T-helper 2 cell treated with Interferon-gamma antibody and Interleukin-4, amounts not matched to agents 5 μg/mL and 100 μg/mL, for 36 hours (primary cell): ENCODE measurements at places on chromosomes 4 and X.

DNA sequence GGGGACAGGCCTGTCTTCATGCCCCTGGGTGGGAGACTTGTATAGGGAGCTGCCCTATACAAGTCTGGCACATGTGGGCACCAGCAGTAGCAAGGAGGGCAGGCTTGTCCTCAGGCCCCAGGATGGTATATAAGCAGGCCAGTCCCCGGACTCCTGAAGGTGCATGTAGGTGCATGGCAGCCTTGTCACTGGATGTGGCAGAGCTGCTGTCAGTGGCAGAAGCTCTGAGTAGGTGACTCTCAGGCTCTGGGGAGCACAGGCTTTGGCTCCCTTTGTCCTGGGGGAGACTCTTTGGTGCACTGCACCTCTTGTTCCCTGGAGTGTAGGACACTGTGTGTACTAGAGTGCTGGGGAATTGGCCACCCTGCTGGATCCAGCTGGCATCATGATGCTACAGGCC is 376.7 kb upstream of the DIPK2B start:
- no peak for DNase-seq

DNA sequence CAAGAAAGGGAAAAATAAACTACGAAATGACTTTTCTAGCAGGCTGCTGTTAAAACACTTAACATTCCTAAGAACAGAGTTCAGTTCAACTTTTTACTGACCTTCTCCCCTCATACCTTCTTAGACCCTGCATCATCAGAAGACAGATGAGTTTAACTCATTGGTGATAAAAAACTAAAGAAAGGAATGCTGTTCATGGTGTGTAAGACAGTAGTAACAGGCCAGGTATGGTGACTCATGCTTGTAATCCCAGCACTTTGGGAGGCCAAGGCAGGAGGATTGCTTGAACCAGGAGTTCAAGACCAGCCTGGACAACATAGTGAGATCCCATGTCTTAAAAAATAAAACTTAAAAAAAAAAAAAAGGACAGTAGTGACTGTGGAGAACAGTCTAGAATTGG is 16.2 kb downstream of the RBM47 start:
- DNase-seq, result no peak

GRCh38 chrX:53072418-53073114 is 9.6 kb upstream of the TSPYL2 start:
- DNase-seq, result no peak

DNA sequence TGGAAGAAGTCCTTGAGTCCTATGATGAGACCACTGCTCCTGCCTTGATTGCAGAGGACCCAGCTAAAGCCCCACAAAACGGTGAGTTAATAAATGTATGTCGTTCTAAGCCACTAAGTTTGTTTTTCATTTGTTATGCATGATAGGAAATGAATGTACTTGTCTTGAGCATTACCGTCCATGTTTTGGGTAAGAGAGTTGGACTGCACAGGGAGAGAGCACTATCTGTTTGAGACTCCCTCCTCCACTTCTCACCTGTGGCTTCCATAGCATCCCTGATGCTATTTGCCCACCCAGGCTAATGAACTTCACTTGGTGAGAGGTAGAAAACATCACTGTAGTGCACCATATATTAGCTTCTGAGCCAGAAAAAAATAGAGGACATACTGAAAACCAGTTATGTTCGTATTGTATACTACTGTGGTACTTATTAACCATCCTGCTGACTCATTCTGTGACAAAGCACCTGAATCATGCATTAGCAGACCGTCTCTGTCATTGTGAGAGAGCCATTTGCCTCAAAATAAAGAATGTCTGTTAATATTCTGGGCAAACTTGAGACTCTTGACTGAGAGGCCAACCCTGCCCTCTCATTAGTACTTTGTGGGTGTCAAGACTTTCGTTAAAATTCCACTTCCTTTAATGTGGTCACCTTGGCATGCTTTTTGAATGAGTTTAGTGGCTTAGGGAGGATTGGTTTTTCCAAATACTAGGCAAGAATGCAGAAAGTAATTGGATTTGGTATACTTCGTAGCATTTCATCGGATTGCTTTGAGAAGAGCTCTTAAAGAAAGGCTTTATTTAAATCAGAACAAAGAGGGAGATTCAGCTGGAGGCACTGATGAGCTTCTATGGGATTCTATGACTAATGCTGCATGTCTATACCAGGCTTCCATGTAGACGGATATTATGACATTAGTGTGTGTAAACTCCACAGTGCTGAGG is 99.3 kb upstream of the GRPR start:
- no peak for DNase-seq

- DNase-seq, result no peak
These were observed 30.0 kb upstream of the TADA2B start for GRCh38 chr4:7013175-7013574.

- DNase-seq, result no peak
These were observed 8.0 kb upstream of the CDKN2AIP start for GRCh38 chr4:183436417-183436816.

GRCh38 chr4:6557185-6557584 is 17.8 kb upstream of the MAN2B2 start:
- DNase-seq, result no peak

DNA sequence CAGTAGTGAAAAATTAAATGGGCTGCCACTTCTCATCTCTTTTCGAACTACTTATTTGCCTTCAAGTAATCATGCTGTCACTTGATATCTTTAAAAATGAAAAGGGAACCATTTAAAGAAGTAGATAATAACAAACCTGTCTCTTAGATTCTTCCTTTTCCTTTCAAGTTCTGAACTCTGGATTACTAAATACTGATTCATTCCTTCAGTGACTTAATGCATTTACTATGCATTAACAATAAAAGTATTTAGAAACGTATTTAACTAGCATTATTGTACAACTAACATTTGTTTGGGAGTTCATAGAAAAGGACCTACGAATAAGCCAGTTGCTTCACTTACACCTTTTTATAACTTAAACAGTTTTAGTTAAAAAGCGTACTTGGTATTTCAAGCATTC is 61.1 kb upstream of the RAB33B start:
- DNase-seq, result no peak

DNA sequence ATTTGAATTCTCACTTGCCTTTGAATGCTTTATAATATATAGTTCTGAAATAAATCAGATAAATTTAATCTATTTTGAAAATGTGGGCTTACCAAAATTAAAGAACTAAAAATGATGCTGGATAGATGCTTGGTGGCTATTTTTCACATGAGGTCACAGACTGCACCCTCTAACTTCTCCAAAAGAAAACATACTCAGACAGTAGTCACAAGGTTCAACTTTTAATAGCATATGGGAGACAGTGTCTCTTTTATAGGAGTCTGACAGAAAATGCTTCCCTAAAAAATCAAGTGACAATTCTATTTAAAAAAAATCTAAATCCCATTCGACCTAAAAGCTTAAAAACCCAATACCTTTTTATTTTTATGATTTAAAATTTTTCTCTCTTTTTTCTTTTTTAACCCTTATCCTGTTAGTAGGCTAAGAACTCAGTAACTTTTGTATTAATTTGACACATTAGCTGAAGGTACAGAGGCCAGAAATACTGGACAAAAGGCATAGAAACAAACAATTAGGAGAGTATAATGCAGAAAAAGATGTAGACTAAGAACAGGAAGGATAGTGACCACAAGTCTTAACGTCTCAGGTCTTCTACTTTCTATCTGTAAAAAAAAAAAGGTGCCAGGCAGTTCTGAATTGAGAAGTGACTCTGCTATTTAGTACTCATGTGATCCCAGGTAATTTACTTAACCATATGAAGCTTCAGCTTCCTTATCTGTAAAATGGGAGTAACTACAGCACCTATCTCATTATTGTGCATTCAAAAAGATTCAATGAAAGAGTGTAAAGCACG is 7.6 kb downstream of the TIGD4 start:
- DNase-seq, result no peak

DNA sequence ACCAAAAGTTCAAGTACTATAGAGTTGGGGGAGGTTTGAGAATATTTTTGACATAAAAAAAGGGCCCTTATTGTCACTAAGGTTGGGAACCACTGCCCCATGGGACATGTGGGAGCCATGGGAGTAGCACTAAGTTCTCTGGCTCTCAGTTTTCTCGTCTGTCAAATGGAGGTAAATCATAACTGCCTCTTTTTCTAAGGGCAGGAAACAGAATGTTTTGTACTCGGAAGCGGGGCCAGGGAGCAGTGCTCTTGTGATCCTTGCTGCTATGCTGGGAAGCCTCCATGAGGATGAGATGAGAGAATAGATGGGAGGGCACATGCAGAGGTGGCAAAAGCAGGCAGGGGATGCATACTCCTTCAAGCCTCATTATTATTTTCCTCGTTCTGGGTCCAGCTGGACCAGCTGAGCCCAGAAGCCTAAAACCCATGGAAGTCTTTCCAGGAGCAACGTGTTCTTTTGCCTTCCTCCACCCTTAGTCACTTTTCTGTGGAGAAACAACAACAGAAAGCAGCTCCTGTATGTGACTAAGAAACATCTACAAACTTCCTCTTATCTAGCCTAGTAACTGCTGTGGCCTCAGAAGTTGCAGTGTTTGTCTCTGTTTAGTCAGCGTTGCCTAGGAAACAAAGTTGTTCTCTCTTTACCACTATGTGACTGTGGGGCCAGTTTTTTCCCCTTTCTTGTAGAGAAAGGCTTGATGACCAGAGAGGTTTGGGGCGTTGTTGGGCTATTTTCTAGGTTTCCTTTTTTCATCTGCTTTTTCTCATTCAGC is 64.8 kb downstream of the TSC22D3 start:
- peak; percentile 67 for DNase-seq

DNA sequence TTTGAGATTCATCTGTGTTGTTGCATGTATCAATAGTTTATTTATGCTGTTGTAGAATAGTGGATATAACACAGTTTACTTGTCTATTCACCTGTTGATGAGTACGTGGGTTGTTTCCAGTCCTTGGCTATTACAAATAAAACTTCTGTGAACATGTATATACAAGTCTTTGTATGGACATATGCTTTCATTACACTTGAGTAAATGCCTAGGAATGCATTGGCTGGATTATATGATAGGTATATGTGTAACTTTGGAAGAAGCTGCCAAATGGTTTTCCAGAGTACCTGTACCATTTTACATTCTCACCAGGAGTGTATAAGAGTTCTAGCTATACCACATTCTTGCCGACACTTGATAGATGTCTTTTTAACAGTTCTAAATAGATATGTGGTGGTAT is 16.5 kb downstream of the ART3 start:
- DNase-seq, result no peak

DNA sequence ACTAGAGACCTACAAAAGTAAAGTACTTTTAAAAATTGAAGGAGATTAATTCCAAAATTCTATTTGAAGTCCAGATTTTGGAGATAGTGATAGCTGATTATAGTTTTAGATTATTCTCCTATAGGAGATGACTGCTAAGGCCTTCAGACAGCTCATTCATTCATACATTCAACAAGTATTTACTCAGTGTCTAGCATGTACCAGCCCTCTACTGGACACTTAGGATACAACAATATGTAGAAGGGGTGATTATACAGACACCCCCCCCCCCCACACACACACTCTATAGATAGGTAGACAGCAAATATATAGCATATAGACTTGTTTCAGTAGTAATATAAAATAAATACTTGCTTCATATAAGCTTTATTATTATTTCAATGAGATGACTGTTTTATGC is 60.4 kb upstream of the TAF9B start:
- no peak for DNase-seq

- DNase-seq, result no peak
These were observed 5.0 kb downstream of the ARFIP1 start for GRCh38 chr4:152784490-152785350.

DNA sequence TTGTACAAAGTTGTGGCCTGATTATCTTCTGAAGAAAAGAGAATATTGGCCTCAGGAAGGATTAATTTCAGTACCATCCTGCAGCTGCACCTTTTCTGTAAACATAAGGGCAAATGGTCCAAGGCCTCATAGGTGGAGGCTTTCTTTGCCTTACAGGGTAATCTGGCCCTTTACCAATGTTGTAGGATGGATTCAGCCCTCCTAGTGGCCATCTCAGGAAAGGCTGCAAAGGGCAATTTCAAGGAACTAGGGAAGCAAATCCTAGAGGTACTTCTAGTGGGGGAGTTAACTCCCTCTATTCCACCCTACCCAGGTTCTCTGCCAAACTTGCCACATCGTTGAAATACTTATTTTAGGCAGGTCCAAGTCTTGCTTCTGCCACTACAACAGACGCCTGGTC is 57.6 kb downstream of the UGT2B11 start:
- no peak for DNase-seq

DNA sequence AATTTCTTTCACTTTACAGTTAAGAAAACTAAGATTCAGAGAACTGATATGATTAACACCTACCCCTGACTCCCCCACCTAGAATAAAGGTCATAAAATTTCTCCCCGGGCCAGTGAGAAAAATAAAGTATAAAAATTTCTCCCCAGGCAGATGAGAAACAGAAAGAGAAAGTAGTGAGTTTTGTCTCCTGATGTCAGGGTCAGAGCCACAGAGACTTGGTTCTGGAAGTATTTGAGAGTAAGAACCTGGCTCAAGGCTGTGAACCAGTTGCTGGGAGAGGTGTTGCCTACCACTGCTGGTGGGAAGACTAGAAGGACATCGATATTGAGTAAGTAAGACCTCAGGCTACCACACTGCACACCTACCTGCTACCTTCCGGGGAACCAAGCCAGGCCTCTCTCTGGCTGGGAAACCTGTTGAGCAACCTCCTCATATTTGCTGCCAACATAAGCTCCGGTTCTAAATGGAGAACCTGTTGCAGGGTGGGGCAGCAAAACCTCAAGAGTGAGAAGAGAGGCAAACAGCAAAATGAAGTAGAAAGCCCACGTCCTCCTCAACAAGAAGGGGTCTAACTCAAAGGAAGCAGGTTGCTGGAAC is 104.2 kb upstream of the PUDP start:
- DNase-seq, result no peak

DNA sequence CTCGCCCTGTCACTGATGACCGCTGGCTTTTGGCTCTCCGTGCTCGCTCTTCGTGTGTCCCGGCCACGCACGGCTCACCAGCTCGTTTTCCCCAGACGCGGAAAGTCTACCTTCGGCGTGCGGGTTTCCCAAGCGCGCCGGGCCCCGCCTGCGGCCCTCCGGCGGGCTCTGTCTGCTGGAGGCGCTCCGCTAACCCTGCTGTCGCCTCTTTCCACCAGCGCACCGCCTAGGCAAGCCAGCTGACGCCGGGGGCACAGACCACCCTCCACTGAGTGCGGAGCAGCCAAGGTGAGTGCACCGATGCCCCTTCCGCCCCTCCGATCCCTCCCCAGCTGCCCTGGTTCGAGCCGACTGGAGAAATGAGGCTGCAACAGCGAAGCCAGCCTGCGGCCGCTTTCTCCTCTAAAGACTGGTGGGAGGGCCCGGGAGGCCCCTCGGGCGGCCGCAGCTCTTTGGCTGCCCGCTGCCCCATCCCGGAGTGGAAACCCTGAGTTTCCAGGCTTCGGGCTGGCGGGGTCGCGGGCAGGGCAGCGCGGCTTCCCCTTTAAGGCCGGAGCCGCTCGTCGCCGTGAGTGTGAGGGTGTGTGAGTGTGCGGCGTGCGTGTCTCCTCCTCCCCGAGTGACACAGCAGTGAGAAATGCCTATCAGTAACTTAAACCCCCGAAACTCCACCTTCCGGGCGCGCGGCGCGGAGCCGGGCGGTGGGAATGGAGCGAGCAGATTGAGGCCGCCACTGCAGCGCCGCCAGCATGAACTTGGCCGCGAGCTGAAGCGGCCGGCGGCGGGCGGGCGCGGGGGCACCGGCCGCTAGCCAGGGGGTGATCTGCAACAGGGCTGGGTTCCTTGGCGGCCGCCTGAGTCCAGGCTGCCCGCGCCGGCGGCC is at the start of gene MAMLD1:
TSS of gene MAMLD1 (plus strand) at position 719 of the 883 bp plus-strand sequence. CDS start 82,200 bp downstream, outside the sequence.
- DNase-seq, result peak; percentile 66

- DNase-seq, result no peak
These were observed 155.0 kb upstream of the ANK2 start for GRCh38 chr4:112894480-112894879.

- DNase-seq, result no peak
These were observed 160.0 kb downstream of the EFNB1 start for GRCh38 chrX:68988865-68989264.

GRCh38 chrX:54045563-54046228 is 1.4 kb upstream of the PHF8 start:
- DNase-seq, result no peak
